ENCODE measurements at places on chromosomes 5 and 9.

- DNase-seq, result no peak
Measured at GRCh38 chr5:16679863-16680262, 63.1 kb upstream of the RETREG1 start.

DNA sequence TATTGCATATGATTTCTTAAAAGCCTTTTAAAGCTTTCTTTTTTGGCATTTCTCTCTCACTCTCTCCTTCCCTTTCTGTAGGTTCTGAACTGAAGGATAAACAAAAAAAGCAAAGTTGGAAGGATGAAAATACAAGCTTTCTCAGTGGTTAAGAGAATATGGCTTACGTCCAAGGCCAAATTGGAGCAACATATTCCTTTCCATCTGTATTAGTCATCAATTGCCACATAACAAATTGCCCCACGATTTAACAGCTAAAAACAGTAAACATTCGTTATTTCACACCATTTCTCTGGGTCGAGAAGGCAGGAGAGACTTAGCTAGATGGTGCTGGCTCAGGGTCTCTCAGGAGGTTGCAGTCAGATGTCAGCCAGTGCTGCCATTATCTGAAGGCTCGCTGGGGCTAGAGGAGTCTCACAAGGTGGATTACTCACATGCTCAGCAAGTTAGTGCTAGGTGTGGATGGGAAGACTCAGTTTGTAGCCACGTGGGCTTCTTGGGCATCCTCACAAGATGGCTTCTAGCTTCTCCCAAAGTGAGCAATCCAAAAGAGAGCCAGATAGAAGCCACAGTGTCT, 2.0 kb upstream of the ROR2 start:
- DNase-seq, result no peak

DNA sequence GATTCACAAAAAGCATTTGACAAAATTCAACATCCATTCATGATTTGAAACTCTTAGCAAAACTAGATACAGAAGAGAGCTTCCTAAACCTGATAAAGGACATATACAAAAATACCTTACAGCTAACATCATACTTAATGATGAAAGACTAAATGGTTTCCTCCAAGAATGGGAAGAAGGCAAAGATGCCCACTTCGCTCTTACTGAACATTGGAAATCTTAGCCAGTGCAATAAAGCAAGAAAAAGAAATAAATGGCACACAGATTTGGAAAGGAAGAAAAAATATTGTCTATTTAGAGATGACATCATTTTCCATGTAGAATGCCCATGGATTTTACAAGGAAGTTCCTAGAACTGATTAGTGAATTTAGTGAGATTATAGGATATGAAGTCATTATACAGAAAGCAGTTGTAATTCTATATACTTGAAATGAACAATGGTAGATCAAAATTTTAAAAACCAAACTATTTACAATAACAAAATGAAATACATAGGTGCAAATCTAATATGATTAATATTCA, 64.4 kb downstream of the NAA35 start:
- DNase-seq, result no peak

GRCh38 chr5:142403583-142403982, 78.8 kb upstream of the SPRY4 start:
- DNase-seq, result no peak

DNA sequence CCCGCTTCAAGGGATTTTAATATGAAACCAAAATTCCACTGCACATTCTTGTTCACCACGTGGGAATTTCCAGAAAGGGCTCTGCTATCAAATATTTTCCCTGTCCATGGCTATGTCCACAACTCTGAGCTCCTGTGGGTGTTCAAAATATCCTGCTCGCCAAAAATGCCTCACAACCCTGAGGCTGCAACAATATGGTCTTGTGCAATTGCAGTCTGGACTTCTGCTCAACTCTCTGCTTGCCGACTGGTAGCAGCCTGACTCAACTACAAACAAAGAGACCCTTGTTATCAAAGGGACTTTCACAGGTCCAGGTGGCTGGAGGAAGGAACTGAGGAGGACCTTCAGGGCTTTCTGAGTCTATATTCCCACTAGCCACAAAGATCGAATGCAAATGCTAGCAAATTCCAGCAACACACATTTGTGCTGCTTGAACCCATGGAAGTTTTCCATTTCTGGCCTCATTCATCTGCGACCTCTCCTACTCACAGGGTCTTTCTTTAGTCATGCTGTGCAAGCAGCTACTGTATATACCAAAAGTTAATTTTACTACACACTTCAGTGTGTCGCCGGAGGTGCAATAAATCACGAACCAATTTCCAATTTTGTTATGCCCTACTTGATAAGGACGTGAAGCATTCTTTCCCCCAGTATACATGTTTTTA, 169.2 kb upstream of the SLC30A5 start:
- peak; percentile 53 for DNase-seq

GRCh38 chr5:72107131-72107900, at the start of gene MAP1B:
Gene MAP1B (plus strand): TSS chr5:72107475. CDS start chr5:72107532, 57 bp downstream.
- peak; percentile 86 for DNase-seq

- DNase-seq, result no peak
Measured at GRCh38 chr9:120852240-120853010, 9.7 kb upstream of the PSMD5 start.

- no peak for DNase-seq
Measured at GRCh38 chr5:76524101-76524835, 98.9 kb downstream of the F2RL2 start.

DNA sequence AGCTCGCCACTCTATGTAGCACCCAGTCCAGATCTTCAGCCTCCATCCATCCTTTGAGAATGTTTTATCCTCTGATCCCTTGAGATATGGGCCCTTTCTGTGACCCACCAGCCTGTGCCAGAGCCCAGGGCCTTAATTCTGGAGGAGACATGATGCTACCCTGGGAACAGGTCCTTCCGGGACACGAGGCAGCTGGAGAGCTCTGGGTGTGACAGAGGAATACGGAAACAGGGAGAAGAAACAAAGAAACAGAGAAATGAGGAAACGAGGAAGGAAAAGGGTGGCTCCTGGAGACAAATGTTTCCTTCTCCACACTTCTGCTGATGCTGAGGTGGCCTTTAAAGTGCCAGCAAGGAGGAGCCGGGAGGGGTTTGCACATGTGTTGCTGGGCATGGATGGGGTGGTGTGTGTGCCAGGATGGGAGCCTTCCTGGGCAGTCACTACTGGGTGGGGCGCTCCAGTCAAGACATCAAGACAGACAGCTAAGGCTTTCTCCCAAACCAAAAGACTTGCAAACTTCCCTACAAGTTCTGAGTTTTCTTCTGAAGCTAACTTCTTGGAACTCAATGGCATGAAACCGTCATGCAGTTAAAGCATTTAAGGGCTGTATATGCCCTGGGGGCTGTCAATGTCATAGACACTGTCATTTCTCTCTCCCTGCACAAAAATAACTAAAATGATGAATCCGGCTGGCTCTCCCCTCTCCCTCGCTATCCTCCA, 22.8 kb upstream of the MARCHF6 start:
- DNase-seq, result no peak

GRCh38 chr9:73231203-73231602, 79.5 kb downstream of the ANXA1 start:
- DNase-seq, result no peak

DNA sequence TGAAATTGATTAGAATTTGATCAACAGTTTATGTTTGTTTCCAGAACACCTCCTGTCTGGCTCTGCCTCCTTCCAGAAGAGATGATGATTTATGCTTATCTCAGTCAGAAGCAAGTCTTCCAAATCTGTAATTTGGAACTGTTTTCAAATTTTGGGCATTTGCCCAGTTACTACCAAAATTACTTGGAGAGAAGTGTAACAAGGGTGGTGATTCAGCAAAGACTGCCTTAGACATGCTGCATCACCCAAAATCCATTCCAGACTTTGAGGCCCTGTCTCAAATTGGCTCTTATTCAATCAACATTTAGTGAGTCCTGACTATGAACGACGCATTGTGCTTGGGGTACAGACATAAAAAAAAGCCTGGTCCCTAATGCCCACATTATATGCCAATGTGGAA, 89.4 kb downstream of the SH3TC2 start:
- no peak for DNase-seq

- DNase-seq, result no peak
Measured at GRCh38 chr5:12250454-12250853, 346.2 kb upstream of the CTNND2 start.

GRCh38 chr9:125904155-125904851, 157.1 kb downstream of the PBX3 start:
- DNase-seq, result peak; percentile 12

DNA sequence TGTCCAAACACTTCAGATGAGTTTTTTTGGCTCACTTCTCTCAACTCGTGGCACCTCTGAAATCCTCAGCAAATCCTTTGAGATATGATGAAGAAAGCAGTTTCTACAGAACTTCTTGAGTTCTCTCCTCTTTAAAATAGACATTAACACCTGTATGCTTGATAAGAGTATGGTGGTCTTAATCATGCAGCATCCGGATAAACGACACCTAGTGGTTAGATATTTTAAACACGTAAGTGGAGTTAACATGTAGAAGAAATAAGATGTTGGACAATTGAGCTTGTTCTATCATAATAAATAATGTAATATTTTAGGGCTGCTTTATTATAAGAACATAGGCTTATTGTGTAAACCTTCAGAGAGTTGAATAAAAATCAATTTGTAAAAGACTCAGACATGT, 324.8 kb downstream of the CYLC2 start:
- no peak for DNase-seq

DNA sequence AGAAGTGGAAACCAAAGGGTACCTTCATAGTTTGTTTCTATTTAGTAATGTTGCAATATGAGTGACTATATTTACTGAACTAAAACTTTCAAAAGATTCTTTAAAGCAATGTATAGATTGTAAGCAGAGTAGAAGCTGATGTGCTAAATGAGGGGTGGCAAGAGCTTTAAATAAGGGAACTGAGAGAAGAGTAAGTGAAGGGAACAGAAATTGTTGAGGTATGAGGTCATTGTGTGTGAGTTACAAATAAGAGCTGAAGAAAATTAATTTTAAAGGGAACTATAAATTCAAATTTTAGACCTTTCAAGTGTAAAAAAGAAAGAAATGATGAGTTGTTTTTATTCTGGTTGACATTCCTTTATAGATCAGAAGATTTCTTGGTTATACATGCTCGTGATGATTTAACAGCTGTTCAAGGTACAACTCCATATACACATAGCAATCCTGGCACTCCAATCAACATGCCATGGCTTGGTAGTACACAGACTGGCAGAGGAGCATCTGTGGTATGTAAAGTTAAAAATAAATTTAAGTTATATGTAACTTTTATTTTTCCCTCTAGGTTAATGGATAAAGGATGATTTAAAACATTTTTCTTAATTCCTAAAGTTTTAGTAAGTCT, 135.1 kb upstream of the TNFAIP8 start:
- DNase-seq, result no peak

DNA sequence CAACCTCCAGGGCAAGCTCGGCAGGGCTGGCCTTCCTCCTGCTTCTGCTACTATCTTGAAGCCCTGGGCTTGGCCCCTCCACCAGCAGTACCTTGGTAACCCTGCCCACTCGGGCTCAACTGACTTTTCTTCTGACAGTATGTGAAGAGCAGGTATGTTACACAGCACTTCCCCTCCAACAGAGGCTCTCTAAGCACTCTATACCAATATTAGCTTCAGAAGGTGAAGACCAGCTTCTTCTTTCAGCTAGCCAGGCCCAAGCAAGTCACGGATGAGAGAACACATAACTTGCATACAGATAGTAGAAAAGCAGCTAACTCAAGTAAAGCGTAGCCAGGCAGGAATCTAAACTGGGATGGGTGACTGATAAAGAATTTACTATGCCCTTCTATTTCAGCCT, 64.3 kb downstream of the FEM1C start:
- no peak for DNase-seq

DNA sequence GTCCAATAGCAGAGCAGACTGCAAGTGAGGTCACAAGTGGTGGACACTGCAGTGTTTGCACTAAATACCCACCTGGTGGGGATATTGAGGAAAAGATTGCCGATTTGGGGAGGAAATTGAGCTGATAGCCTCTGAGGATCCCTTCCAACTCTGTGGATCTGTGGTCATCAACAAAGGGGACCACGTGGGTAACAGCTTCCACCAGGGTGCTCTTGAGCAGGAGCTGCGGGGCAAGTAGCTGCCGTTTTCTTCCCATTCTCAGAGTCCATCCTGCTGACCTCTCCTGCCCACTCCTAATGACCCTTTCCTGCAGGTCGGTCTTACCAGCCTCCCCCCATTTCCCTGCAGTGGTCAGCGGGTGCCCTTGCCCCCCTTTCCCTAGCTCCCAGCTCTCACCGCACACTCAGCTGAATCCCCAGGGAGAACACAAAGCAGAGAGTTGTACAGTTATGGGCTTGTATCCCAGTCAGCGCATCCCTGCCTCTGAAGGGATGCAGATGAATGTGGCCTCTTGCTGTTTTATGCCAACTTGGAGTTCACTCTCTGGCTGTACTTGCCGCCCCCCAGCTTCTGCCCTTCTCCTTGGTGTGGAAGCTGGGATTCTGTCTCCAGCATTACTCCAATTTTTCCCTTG, 18.0 kb downstream of the DAPK1 start:
- no peak for DNase-seq

- no peak for DNase-seq
Measured at GRCh38 chr5:143893638-143894037, 81.7 kb downstream of the HMHB1 start.

- DNase-seq, result no peak
Measured at GRCh38 chr5:126561908-126562307, 33.1 kb downstream of the ALDH7A1 start.

DNA sequence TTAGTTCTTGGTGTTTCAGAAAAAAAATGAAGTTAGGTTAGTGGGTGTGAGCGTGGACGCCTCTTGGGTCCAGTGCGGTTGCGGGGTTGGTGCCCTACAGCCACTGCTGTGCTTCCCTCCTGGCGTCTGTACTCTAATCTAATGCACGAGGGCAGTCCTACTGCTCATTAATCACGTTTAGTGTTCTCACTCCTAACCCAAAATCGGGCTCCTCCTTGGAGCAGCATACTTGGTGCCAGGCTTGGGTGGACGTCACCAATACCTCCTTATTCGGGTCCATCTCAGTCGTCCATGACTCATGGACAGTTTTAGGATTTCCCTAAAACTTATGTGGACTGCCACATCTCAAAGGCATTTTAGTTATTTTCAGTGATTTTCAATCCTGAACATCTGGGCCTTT, 41.6 kb downstream of the TRIO start:
- DNase-seq, result peak; percentile 63

DNA sequence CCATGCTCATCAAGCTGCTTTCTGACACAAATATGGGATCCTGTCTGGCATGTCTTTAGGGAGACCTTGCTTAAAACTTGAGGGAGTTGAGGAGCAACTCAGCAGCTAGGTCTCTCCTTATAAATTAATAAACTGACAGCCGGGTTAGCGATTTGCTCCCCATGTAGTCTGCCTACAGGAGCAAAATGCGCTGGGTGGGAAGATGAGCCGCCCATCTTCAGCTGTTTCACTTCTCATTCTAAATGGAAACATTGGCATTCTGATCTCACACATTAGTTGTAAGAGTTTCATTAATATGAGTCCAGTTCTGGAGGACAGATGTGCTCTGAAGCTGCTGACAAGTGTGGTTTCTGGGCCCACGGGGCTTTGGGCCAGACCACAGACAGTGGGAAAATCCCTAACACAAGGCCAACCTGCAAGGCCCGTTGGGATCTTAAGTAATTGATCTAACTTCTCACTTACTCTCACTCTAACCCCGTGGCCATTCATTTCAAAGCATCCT, 197.0 kb downstream of the MCTP1 start:
- peak; percentile 54 for DNase-seq

GRCh38 chr5:143231416-143231815, 172.1 kb downstream of the NR3C1 start:
- no peak for DNase-seq

GRCh38 chr5:149273950-149274349, 2.3 kb downstream of the AFAP1L1 start:
- DNase-seq, result no peak

GRCh38 chr9:132846918-132847515, 31.1 kb downstream of the AK8 start:
- no peak for DNase-seq

Measured in Daoy (cell line).